ENCODE measurements at places on chromosomes 13 and 19. TPM values are rescaled to one million over a fixed set of nuclear protein-coding genes. Genes with fewer than 3 reads are reported as not detected.

GRCh38 chr13:43357564-43357963 lies 334.2 kb downstream of the DNAJC15 start:
- DNase-seq = no peak

GRCh38 chr19:33248954-33249613 lies 23.4 kb upstream of the SLC7A10 start:
- DNase-seq = no peak

- DNase-seq = no peak
These were observed 526.9 kb downstream of the RFC3 start for GRCh38 chr13:34344816-34345215.

GRCh38 chr13:24304620-24305019 lies 4.8 kb upstream of the C1QTNF9 start:
- no peak for DNase-seq

Gene SLC10A2
- not detected for total RNA-seq

- DNase-seq = no peak
These were observed 2.0 kb upstream of the LILRB2 start for GRCh38 chr19:54282686-54283470.
